Activated CD4-positive, alpha-beta T cell treated with anti-CD3 and anti-CD28 coated beads, Interleukin-2, amount 50 U/mL, for 1 hour (primary cell): ENCODE measurements at places on chromosomes 1 and 21.

GRCh38 chr1:194917769-194918168 lies 1690.5 kb downstream of the KCNT2 start:
- DNase-seq, result no peak

DNA sequence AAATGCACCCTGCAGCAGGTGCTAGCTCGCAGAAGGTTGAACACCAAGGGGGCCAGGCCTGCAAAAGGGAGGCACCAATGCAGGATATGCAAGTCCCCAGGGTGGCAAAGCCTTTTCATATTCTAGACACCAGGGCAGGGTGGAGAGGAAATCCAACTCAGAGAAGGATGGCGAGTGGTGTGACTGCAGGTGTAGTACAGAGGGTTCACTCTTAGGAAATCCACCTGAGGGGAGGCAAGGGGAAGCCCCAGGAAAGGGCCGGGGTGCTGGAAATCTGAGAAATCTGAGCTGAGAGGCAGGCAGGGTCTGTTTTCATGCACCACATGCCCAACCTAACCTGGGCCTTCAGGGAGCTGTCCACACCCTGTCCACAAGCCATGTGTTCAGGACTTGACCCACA lies 163.2 kb upstream of the CTTNBP2NL start:
- DNase-seq, result no peak

DNA sequence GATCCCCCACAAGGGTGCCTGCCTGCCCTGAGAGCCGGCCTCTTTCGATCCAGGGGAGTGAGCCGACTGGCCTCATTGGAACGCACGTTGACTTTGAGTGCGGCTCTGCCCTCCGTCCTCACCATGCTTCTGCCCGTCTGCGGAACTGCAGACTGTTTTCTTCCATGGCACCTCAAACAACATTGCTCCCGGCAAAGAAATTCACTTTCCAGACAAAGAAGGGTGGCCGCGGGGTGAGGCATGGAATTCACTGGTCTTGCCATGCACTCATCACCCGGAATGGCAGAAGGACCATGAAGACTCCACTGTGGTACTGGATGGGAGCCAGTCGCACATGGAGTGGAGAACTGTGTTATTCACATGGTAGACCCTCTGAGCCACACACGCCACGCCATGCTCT lies 169.5 kb downstream of the NPHP4 start:
- no peak for DNase-seq

DNA sequence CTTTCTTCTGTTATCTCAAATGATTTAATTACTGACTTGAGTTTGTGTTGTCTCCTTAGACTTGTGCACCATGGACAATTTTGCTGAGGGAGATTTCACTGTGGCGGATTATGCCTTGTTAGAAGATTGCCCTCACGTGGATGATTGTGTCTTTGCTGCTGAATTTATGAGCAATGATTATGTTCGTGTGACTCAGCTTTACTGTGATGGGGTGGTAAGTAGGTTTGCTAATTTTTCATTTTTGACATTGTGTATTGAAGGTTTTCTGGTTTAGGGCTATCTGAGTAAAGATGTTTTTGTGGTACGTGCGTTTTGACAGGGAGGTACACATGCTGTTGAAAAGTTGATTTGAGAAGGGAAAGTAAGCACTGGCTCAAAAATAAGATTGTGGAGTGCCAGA lies 14.1 kb downstream of the TTC3 start:
- no peak for DNase-seq

DNA sequence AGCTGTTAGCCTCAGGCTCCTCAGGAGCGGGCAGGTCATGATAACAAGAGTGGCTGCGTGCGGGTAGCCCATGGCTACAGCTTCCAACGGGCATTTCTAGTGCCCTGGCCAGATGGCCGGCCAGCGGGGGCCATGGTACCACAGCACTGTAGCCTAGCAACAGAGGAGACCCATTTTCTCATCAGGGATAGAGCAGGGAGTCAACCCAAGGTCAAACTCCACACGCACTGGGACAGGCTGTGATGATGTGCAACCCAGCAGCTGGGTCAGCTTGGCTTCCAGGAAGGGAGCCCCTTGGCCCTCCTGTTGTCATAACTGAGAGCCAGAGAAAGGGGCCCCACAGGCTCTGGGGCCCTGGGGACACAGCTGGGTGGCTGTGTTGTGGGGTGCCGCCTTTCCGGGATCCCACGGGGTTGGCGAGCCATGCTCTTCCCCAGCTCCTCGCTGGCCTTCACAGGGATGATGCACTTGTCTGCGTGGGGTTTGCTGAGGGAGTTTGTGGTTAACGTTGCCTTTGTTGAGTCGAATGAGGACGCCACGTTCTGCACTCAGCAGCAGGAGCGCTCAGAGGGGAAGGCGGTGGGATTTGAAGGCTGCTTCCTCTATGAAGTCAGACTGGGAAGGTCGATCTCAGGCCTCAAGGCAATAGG lies 46.3 kb downstream of the COL18A1 start:
- DNase-seq, result no peak
